Lung microvascular endothelial cell (primary cell): ENCODE measurements at places on chromosomes 3 and 15. TPM values are rescaled to one million over a fixed set of nuclear protein-coding genes. Genes with fewer than 3 reads are reported as not detected.

GRCh38 chr15:24899795-24900194 is 55.0 kb upstream of the SNRPN start:
- DNase-seq: no peak

DNA sequence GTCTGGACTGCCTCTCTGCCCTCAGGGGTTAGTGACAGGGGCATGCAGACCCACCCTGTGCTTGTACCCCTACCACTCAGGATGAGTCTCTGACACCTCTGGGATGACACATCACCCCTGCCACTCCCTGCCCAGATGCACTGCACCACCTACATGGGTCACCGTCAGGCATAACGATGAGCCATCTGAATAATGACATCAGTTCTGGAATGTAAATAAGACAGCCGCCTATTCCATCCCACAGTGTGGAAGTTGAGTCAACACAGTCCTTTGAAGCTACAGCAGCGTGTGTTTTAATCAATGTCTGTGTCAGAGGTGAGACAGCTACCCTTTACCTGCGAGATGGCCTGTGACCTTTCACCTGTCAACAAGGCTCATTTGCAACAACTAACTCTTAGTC is 268.7 kb upstream of the ARRDC4 start:
- no peak for DNase-seq

- no peak for DNase-seq
Measured at GRCh38 chr3:48750856-48751255, 33.8 kb upstream of the IP6K2 start.

GRCh38 chr15:77983708-77984445 is 93.6 kb downstream of the TBC1D2B start:
- no peak for DNase-seq

DNA sequence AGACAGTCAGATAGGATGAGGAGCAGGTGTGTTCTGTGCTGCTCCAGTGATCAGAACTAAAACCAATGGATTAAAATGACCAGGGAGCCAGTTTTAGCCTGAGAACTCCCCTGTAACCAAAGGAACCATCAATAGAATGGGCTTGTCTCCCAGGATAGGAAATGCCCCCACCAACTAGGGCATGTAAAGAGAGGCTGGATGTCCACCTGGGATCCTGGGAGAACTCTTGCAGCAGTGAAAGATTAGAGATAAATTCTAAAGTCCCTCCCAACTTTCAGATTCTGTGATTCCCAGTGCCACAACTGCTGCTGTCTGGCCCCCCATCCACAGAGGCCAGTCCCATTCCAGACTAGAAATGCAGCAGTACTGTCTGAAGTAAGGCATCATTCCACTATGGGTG is 33.8 kb downstream of the HDC start:
- no peak for DNase-seq

DNA sequence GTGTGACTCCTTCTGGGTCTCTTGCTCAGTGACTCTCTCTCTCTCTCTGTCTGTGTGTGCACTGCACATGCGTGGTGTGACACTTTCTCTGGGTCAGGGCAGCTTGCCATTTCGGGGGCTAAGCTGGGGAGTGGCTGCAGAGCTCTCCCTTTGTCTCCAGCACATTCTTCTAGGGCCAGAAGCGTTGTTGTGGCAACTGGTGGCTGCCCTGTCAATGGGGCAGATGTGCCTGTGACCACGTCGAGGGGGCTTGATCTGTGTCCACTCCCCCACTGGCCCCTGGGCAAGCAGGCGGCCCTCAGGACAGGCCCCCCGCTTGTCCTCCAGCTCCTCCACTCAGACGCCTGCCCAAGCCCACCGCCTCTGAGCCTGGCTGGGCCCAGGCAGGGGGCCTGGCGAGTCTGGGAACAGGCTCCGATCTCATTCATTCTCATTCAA is 67.8 kb downstream of the WNT7A start:
- DNase-seq: no peak

DNA sequence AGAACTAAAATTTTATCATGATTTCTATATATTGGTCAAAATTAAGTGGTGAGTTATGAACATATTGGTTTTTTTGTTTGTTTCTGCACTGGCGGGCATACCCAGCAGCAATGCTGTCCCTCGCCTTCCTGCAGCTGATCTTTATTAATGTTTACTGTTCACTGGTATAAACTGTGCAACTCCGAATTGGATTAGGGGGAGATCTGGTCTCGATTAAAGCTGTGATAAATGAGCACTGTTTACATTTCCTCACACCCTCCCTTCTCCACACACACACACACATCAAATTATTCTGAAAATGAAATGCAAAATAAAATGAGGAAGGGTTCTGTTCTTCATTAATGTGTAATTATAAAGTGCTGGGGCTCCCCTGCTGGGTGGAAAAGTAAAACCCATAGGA is 48.5 kb upstream of the DAZL start:
- no peak for DNase-seq

DNA sequence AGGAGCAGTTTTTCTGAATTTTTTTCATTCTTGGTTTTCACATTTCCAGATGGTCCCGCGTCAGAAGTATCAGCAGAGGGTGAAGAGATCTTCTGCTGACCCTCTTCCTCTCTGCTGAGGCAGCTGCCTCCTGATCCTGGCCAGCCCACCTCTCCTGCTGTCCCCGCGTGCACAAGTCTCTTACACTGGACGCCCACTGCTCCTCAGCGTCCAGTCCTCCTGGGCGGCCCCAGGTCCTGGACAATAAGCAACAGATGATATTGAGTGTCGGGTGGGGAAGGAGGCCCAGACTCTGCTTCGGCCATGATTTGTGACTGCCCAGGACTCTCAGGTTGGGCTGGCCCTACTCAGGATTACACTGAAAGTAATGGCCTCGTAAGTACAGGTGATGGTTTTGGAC is 50.1 kb downstream of the KLHL25 start:
- DNase-seq: no peak

DNA sequence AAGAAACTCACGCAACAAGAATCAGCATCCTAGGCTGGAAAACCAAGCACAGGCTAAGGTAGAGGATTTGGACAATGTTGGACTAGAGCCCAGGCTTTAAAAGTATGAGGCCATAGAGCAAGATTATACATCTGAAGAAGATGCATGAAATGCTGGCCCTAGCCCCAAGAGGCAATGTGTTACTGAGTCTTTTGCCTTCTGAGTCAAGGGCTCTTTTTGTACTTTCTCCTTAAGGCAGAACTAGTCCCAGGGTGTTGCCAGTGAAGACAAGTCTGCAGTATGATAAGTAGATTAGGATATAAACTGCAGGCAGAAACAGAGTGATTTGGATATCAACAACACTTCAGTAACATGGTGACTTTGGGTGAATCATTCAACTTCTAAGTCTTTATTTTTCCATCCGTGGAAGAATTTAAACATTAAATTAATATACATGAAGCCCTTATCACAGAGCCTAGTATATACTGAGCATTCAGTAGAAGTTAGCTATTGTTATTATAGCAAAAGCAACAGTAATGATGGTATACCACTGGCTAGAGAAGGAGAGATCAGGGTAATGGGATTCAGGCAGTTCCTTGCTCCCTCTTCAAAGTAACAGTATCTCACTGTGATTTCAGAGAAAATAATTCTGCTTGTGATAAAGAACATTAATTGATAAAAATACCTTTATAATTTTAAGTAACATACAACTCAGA is 99.9 kb upstream of the MLF1 start:
- DNase-seq: no peak

DNA sequence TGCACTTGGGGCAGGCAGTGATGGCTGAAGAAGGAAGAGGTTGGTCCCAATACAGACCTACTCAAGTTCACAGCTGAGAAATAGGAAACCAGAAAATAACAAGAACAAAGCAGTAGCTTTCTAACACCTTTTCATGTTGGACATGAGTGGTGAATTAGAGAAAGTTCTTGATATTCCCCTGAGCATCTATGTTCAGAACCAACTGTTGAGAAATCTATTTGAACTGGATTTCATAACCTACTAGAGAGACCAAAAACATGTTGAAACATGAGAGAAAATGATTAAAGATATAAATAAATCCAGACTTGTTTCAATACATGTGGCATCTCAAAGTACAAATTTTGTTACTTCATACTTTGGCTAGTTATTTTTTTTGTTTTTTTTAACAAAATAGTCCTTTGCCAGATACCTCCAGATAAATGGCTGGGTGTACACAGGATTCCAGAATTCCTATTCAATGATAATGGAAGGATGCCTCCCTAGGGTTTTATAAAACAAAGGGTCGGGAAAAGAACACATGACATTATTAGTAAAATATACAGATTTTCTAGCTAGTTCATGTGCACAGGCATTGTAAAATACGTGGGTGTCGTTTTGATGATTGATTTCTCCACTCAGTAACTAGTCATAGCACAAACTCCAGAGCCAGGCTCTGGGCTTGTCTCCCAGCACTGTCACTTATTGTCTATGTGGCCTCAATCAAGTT is 34.4 kb upstream of the TNFSF10 start:
- no peak for DNase-seq

DNA sequence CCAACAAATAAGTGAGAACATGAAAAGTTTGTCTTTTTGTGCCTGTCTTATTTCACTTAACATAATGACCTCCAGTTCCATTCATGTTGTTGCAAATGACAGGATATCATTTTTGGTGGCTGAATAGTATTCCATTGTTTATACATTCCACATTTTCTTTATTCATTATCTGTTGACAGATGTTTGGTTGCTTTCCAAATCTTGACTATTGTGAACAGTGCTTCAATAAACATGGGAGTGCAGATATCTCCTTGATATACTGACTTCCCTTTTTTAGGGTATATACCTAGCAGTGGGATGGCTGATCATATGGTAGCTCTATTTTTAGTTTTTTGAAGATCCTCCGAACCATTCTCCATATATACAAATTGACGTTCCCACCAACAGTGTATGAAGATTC is 19.1 kb upstream of the CD200R1L start:
- no peak for DNase-seq

- no peak for DNase-seq
Measured at GRCh38 chr3:127990051-127990450, 62.2 kb upstream of the SEC61A1 start.

GRCh38 chr3:30473374-30474051 is 132.9 kb upstream of the TGFBR2 start:
- DNase-seq: no peak

DNA sequence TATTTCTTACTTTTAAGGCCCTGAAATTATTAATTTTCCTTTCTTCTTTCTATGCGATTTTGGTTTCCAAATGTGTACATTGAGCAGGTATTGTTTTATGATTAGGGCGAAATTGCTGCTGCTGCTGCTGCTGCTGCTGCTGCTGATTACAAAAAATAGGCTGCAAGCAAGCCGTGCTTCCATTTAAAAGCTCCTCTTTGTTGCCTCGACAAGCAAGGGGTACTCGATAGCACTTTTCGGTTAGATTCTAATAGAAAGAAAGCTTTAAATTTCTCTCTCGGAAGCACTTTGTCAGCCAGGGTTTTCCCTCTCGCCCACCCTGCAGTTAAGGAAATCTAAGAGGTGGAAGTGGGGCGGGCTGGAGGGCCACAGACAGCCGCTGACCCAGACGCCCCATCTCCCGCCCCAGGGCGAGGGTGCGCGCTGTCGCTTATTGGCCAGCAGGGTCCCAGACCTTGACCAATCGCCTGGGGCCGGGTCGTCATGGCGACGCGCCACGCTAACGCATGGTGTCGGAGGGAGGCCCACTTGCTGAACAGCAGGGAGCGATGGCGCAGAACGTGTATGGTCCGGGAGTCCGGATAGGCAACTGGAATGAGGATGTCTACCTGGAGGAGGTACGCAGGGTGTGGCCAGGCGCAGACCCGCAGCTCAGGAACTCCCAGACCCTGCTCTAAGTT is at the start of gene CFAP161:
Gene CFAP161, plus strand, starts transcription at position 489 of the 680 bp plus-strand sequence. Its CDS starts 60 bp downstream, at position 549.
- no peak for DNase-seq

DNA sequence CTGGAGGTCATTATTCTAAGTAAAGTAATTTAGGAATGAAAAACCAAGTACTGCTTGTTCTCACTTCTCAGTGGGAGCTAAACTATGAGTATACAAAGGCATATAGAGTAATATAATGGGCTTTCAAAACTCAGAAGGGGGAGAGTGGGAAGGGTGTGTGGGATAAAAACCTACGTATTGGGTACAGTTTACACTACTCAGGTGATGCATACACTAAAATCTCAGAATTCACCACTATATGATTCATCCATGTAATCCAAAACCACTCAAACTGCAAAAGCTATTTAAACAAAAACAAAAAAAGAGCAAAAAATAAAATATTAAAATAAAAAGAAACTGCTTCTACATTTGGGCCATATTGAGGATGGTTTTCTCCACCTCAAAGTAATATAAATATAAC is 623.3 kb downstream of the NSUN3 start:
- DNase-seq: no peak

DNA sequence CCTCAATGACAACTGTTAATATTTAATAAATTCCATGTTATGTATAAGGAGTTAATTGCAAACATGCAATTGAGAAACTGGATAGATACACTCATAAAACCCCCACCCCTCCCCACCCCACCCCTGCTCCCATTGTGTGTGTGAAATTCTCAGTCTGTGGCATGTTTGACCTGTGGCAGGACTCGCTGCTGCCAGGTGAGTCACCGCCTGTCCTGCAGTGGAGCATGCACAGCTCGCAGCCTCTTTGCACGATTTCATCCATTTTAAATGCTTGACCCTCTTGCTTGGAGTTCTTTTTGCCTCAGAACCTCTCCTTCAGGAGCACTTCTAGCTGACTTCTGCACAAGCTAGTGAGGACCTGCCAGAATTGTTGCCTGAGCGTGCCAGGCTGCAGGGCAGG is 5.3 kb upstream of the APEH start:
- no peak for DNase-seq

DNA sequence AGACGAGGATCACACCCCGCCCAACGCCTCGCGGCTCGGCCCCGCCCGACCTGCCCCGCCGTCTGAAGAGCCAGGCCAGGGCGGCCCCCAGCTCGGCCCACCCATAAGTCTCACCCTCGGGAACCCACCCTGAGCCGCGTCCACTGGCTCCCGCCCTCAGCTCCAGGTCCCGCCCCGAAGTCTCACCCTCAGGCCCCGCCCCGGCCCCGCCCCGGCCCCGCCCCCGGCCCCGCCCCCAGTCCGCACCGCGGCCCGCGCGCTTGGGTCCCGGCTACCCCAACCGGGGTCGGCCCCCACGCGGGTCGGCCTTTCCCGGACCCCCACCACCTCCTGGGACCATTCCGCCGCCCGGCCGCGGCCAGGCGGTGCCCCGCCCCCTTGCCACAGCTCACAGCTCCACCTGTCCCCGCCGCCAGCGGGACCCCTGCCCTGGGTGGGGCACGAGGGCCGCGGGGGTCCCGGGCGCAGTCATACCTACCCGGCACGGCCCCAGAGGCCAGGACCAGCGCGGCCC is 489 bp downstream of the CSPG5 start:
- peak; percentile 21 for DNase-seq

- DNase-seq: no peak
Measured at GRCh38 chr3:85594676-85595075, 635.9 kb downstream of the CADM2 start.

DNA sequence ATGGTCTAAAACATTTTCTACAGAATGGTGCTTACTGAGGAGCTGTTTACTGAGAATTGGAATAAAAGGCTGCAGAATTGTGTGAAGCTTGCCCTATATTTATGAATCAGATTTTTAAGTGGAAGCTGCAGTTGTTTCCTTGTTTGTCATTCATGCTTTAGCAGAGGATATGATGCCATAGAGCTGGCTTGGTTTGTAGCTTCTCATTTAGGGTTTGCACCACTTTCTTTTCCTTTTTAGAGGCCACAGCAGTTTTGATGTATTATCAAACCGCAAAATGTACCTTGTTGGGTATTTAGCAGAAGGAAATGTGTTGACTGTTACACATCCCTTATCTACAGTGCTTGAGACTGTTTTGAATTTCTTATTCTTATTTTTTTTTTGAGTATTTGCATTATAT is 66.2 kb downstream of the RASA2 start:
- DNase-seq: peak; percentile 73

The CFAP100 gene
- total RNA-seq: not detected in 2 replicates

The GPR87 gene
- total RNA-seq: not detected in 2 replicates

The SERPINI2 gene
- total RNA-seq: not detected in 2 replicates

The RPUSD3 gene
- total RNA-seq: 15.9 TPM in 2 replicates

The CTDSPL gene
- total RNA-seq: 82.8 and 206 TPM in 2 replicates

The EPHA3 gene
- not detected in 2 replicates for total RNA-seq
